ENCODE measurements at places on chromosomes 12 and 14.

GRCh38 chr12:120132863-120133385 is 16.4 kb upstream of the RAB35 start:
- no peak for DNase-seq

DNA sequence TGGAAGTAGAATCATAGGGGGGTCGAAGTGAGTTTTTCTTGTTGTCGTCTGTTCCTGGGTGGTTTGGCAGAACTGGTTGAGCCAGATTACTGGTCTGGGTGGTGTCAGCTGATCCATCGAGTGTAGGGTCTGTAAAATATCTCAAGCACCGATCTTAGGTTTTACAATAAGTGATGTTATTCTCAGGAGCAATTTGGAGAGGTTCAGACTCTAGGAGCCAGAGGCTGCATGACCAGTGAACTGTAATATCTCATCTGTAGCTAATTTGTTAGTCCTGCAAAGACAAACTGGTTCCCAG is 9.7 kb upstream of the SERPINA1 start:
- DNase-seq = no peak

DNA sequence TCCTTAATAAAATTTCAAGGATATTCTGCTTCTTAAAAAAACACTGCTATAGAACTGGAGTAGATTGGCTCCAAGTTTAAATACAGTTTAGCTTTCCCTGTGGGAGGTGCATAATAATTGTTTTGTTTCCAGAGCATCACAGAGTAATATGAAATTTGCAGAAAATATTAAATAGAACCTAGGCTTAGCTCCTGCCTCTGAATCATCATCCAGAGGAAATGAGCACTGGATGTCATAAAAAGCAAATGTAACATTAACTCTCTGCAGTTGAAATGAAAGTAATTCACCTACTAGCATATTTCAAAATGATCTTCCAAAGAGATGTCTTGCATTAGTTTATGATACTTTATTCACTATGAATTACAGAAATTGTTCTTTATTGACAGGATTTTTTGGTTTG is 769.8 kb downstream of the C12orf50 start:
- no peak for DNase-seq

DNA sequence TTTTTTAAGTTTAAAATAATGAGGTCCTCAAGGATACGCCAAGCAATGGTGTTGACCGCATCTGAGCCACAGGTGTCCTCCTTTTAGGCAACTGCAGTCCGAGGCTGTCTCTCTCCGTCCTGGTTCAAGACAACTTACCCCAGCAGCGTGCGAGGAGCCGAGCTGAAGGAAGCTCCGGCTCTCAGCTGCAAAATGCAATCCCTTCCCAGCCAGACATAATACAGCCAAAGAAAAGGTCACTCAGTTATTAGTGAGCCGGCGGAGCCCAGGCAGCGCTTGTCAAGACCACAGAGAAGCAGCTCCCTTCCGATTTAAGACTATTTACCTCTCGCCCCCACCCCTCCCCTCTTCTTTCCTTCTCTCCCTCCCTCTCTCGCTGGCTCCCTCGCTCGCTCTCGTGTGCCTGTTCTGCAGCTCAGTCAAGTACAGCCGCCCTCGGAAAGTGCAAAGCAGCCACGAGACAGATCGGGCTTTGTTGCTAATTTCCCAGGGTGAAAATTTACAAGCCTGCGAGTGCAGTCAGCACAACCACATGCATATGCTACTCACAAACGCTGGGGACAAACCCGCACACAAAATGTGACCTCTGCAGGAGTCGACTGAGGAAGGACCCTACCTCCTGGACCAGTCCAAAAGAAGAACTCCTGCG is 363 bp upstream of the LMO3 start:
- no peak for DNase-seq

DNA sequence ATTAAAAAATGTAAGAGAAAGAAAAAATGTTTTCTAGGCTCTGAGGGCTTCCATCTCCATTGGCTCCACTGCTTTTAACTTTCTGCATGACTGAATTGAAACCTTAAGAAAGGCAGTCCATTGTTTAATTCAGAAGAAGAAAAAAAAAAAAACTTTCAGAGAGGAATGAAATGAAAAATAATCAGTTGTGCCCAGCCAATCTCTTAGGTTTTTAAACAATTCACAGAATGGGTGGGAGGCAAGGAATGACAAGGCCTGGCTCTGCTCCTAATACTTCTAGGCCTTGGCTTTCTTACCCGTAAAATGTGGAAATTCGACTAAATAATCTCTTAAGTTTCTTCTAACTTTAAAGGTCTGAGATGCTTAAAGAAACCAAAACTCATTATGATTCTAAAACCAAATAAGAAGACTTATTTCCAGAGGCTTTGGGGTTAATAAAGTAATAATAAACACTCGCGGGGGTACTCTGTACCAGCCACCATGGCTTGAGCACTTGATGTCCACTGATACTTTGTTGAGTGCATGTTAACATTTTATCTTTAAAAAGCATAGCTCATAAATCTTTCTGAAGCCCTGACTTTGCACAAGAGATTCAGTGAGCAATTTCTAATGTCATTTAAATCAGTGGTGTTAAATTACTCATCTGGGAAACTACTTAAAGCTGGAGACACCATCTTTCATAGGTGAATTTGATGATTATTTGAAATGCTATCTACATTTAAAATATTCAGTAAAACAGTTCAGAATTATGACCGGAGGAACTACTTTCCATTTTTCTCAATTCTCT is 49.6 kb downstream of the STON2 start:
- no peak for DNase-seq

DNA sequence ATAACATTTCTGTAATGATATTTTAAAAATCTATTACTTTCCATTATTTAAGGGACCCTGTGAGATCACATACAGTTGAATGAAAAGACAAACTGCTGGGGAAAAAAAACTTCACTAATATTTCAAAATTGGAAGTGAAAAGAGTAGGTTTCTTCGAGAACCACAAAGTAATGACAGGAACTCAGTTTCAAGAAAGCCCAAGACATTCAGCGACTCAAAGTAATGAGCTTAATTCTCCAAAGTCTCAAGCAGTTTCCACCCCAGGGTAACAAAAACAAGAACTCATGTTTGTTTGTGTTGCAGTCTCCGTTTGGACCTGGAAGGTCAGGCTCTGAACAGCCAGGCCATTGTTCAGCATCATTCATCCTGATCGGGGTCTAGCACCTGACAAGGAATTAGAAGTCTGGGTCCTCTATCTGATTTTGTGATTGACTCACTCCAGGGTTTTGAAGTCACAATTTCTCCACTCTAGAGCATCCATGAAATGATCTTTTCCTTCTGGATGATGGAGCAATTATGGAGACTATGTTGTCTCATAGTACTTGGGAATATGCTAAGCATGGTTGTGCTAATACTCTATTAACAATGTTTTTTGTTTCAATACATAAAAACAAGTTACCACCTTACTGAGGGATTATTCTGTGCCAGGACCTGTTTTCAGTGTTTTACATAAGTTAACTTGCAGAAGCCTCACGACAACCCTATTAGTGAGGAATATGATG is 126.9 kb downstream of the SLC25A21 start:
- no peak for DNase-seq

- no peak for DNase-seq
Observed at GRCh38 chr14:65377576-65377975, 35.0 kb upstream of the FUT8 start.

DNA sequence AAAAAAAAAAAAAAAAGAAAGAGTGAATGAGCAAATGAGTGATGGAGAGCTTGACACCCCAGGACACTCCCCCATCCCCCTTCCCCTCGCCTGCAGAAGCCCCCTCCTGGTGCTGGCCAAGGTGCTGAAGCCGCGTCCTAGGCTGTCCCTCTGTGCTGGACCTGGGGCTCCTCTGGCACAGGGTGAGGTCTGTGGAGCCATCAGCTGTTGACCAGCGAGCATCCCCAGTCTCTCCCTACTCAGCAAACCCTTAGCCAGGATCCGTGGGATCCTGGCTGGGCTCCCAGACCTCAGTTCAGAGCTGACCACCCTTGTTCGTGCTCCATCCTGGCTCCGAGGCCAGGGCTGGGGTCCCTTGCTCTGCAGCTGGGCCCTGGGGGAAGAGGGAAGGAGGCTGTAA is 5.4 kb upstream of the KIF26A start:
- no peak for DNase-seq

DNA sequence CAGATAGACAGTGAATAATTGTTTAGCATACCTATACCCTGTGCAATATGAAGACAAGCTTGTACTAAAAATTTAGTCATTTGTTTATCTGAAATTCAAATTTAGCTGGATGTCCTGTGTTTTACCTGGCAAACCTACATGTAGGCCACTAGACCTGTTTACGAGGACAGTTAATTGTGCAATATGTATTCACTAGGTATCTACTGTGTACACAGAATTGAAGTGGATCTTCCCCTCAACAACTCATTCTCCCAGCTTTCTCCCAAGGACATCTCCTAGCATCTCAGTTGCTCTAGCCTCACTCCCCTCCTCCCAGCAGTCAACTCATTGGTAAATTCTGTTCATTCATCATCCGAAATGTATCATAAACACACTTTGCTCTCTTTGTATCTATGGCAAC is 25.3 kb downstream of the AK7 start:
- DNase-seq = no peak

DNA sequence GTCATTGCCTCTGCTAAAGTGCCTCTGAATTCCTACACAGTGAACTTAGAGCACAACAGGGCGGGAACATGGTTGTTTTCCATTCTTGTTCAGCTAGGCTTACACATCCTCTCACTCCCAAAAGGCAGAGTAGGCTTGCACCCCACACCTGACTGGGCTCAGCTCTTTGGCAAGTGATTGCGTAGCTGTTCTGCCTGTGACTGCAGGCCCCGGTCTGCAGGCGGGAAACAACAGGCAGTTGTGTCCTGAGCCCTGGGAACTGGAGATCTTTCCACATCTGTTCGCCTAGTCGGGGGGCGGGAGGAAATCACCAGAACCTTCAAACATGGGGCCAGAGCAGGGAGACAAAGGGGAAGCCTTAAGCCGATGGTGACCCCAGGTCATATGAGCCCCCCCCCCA is 274.7 kb downstream of the ZFP36L1 start:
- no peak for DNase-seq

DNA sequence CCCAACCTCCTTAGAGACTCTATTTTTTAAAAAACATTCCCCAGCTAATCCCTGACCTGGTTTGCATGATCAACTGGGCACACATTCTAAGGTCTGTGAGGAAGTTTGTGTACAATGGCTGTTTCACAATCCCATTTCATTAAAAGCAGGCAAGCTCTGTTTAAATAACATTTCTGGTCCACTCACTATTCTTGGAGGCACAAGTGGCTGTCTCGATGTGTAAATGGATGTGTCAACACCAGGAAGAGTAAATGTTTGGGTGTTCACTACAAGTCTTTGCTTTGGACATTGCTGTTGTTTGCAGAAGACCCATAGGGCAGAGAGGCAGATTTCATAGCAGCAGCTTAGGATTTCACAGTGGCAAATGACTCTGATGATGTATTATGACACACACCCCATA is 98.3 kb downstream of the PDZRN4 start:
- DNase-seq = no peak

DNA sequence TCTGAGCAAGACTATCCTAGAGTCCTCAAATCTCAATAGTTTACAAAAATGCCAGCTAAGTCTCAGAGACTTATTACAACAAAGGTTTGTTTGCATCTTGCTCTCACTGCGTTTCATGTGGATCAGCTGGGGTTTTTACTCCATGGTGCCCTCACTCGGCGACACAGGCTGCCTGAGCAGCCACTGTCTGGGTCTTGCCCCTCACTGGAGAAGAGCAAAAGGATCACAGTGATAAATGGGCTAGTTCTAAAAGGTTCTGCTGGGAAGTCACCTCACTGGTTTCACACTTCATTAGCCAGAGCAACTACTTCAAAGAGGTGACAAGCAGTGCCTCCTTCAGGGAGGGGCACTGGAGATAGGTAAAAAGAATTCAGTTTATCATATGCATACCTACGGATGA is 392.0 kb downstream of the RPL10L start:
- no peak for DNase-seq
